Dermis microvascular lymphatic vessel endothelial cell (primary cell): ENCODE measurements at places on chromosomes 16 and 17. TPM values are rescaled to one million over a fixed set of nuclear protein-coding genes. Genes with fewer than 3 reads are reported as not detected.

Gene KRTAP16-1
- not detected in 2 replicates for total RNA-seq

Gene PRAC1
- total RNA-seq = not detected in 2 replicates

Gene SULT1A4
- 9.6 and 17.7 TPM in 2 replicates for total RNA-seq

Gene TVP23A
- not detected in 2 replicates for total RNA-seq

Gene RNF112
- total RNA-seq = 0.25 and 0.39 TPM in 2 replicates

Gene RPL27
- total RNA-seq = 840 and 910 TPM in 2 replicates

Gene ERAL1
- 27.6 and 36.8 TPM in 2 replicates for total RNA-seq
